ENCODE measurements at places on chromosomes 7 and 10.

DNA sequence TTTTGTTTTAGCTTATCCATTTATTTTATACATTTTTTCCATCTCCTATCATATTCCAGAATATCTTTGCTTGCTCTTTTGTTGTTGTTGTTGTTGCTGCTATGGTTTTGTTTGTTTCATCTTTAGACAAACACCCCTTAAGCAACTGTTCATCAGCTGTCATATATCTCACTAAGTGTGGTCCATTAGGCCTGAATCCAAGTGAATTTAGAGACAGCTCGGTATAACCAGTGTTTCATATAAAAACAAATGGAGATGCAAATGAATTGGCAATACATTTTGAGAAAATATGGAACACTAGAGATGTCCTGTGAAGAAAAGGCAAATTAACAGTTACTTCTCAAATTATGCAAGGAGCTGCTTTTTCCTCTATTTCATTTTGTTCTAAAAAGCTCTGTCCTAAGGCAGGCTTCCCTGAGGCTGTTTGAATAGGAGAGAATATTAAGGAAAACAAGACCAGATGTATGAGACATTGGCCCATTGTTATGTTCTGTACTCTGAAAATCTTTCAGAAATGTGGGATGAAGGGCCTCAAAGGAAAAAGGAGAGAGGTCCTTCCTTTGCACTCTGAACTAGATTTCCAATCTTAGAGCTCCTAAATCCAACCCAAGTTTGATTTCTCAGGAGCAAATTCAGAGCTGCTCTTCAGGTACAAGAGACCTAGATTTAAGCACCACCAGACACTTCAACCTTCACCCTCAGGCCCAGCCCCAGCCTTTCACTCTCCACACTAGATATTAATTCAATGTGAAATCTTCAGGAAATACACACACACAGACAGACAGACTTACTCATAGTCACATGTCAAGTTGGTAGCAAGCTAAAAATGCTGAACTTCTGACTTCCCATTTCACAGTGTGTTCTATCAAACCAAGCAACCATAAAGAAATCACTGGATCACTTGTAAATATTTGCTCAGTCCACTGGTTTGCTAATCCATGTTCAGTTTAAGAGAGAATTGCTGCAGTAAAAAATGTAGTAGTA lies 5.4 kb downstream of the TFEC start:
- DNase-seq, result no peak

DNA sequence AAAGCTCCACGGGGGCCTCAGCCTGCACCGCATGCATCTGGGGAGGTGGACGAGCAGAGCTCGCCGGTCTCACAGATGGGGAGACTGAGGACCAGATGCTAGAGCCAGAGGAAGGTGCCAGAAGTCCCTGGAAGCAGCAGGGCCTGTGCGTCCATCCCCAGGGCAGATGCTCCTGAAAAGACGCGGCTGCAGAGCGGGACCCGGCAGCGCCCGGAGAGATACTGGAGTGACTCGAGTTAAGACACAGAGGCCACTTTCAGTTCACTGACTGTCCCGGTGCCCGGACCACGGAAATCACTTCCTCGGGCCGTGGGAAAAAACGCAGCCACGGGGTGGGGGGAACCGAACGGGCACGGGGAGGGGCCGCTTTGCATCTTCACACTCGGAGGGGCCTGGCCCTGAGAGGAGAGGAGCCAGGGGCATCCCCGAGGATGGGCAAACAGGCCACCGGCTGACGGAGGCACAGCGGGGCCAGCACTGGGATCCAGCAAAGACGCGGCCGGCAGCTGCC lies 85.4 kb downstream of the FOXL3 start:
- no peak for DNase-seq

- DNase-seq, result no peak
These were observed 15.8 kb downstream of the ASZ1 start for GRCh38 chr7:117411539-117411938.

GRCh38 chr7:14717816-14718215 lies 184.7 kb downstream of the DGKB start:
- DNase-seq, result no peak

- no peak for DNase-seq
These were observed 27.2 kb downstream of the TAS2R41 start for GRCh38 chr7:143504937-143505297.

All from activated gamma-delta T cell (primary cell).